ENCODE measurements at places on chromosomes 6 and 20.

DNA sequence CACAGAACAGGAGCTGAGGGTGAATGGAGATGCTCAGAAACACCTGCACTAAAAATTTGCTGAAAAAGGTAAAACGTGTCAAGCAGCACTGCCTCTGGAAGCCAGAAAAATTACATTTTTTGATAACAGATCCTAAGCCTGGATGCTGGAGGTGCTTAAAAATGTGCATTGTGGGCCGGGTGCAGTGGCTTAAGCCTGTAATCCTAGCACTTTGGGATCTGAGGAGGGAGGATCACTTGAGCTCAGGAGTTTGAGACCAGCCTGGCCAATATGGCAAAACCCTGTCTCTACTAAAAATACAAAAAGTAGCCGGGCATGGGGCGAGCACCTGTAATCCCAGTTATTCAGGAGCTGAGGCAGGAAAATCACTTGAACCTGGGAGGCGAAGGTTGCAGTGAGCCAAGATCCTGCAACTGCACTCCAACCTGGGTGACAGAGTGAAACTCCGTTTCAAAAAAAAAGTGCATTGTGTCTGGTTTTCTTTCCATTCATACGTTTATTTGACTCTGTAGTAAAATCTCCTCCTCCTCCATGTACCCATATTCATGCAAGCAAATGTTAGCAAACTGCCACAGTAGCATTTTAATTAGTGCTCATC lies 587 bp upstream of the BTN3A1 start:
- no peak for DNase-seq

- DNase-seq: no peak
Measured at GRCh38 chr6:29943053-29943966, 978 bp downstream of the HLA-A start.

DNA sequence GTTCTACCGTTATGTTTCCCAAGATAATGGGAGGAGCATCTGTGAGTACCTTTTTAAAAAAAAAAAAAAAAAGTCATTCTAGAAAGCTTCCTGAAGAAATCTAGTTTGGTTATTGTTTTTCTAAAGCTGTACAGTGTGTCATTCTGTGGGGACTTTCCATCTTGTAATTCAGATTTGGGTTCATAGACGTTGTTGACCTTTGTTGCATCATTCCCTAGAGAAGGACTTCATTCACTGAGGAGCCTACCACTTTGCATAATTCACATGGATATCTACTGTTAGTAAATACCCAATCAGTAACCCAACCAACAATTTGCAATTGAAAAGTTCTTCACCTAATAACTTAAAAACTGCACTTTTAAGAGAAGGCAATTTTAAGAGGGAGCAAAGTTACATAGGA lies 60.1 kb downstream of the RPP40 start:
- no peak for DNase-seq

DNA sequence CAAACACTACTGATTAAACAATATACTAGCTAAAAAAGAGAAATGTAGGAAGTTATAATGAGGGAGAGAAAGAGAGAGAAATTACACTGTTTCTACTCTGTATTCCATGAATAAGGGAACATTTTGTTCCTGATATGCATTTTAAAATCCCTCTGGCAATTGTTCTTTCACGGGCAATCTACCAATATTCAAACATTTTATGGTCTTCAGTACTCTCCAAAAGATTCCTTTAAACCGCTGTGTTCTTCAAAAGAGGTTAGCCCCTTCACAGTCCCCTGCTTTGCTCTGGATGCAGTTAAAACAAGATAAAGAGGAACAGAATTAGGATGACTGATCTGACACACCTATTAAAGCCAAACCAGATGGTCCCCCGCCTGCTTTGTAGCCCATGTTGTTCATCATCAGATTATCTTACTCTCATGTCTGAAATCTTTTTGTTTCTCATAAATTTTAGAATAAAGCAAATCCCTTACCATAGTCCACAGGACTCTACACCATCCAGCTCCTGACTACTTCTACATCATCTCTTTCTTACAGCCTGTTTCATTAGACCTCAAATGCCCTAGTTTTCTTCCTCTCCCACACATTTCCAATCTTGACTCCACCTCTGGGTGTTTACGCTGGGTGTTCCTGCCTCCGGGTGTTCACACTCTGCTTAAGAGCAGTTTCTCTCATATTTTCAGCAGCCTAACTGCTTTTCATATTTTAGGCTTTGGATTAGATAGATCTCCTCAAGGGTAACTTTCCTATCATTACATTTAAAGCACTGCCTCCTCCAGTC lies 399.7 kb downstream of the COL12A1 start:
- DNase-seq: no peak

DNA sequence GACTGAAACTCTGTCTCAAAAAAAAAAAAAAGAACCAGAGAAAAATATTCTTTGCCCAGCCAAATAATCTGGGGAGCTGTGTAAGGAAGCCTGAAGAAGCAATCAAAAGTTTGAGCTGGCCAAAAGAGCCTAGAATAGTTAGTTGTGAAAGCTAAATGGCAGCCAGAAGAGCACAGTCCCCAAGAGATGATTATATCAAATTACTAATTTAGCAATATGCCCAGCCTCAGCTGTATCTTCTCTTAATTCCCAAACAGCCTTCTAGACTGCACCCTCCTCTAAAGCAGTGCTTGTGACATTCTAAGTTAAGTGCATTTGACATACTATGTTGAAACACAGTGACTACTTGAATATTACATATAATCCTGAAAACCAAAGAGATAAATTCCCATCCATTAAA lies 38.9 kb downstream of the CDK19 start:
- no peak for DNase-seq

GRCh38 chr6:151014404-151015100 lies 149.1 kb downstream of the MTHFD1L start:
- DNase-seq: peak; percentile 66

GRCh38 chr6:16397623-16398022 lies 159.2 kb downstream of the GMPR start:
- no peak for DNase-seq

DNA sequence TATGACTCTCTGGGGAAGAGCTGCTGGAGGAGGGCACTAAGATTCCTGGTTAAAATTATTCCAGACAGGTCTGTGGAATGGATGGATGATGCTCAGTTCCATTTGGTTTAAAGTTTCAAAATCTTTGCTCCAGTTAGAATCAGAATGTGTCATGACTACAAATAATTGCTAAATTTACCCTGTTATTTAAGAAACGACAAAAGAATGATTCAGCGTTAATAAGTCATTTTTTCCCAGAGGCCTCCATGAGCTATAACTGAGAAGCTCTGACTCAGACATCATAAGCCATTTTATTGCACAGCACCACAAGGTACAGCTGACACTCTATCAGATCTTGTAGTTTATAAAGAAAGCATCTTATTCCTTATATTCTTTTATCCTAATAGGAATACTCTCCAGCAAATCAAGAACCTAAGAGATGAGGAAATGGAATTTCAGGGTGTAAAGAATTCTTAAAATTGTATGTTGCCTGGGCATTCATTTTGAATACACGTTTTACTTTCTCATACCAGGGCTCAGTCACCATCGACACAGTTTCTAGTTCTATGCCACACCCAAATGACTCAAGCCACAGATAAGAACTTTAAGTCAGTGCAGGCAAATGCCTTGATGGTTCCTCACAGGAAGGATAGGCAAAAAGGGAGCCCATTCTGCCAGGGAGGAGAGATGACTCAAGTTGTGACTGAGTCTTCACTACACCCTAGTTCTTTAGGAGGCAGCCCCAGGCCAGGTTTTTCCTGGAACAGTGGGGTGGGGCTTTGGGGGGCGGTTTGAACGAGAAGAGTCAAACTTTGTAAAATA lies 636.0 kb downstream of the MMUT start:
- DNase-seq: no peak

DNA sequence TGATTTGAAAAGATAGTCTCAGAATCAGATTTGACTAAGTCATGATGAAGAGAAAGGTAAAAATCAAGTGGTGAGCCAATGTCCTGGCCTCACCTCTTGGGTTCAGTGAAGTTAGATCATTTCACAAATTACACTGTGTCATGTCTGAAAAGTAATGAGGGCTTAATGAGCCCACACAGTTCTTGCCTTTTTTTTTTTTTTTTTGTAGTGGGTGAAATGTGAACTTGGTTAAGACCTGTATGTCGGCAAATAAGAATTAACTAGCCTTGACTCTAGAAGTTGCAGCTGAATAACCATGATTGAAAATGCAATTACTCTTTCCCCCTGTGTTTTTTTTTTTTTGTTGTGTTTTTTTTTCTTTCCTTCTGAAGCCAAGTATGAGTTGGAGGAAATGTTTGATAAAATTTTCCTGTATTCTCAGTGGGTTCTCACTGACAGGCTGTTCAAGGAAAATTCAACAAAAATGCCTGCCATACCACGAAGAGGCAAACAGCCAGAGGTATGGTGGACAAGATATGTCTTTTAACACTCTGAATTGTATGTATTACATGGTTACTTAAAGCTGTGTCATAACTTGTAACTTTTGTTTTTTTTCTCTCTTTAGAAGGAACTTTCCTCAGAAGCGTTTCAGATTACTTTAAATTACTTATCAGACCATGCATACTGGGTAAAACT lies 135.2 kb upstream of the MLIP start:
- DNase-seq: no peak

GRCh38 chr6:3484192-3484591 lies 27.3 kb upstream of the SLC22A23 start:
- DNase-seq: no peak

DNA sequence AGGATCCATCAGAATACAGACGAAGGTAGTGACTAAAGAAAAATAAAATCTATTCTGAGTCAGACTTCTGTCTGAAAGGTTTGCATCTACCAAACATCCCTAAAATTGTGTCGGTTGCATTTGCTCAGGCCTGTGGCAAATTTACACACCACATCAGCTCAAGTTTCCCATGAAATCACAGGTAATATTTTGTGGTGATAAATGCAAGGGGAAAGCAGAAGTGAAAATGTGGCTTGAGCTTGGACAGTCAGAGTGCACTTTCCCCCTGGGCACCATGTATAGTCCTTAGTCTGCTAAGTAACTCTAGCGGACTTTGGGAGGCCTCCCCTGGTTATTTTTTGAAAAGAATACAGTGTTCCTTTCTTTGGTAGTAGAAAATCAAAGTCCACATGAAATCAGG lies 159.1 kb downstream of the PKHD1 start:
- DNase-seq: no peak

DNA sequence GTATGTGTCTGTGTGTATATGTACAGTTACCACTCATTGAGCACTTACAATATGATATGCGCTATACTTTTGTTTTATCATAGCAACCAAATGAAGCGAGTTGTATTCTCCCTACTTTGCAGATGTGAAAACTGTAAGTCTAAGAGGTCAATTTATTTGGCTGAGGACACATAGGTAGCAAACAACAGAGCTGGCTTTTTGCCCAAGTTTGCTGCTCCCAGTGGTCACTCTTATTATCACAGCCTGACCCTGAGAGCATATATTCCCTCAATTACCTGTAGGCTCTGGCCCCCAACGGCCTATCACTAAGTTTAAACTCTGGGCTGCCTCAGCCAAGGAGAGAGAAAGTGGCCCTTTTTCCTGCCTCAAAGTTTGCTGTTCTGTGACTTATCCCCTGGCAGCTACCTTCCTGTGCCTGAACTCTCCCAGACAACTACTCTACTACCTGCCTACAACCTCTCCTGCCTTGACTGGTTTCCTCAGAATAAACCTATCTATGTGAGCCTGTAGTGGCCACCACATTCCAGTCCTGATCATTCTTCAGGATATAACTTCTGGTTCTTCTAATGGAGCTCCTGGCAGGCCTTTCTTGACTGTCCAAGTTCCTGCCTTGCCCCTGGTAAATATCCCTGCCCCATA lies 221.8 kb downstream of the FRK start:
- peak; percentile 2 for DNase-seq

GRCh38 chr20:39897058-39897457 lies 792.0 kb downstream of the MAFB start:
- DNase-seq: no peak

- no peak for DNase-seq
Measured at GRCh38 chr6:2633736-2634135, 117.0 kb downstream of the MYLK4 start.

- DNase-seq: no peak
Measured at GRCh38 chr6:170257376-170257775, 33.5 kb downstream of the DLL1 start.

GRCh38 chr6:117272891-117273290 lies 7.5 kb downstream of the VGLL2 start:
- DNase-seq: no peak

DNA sequence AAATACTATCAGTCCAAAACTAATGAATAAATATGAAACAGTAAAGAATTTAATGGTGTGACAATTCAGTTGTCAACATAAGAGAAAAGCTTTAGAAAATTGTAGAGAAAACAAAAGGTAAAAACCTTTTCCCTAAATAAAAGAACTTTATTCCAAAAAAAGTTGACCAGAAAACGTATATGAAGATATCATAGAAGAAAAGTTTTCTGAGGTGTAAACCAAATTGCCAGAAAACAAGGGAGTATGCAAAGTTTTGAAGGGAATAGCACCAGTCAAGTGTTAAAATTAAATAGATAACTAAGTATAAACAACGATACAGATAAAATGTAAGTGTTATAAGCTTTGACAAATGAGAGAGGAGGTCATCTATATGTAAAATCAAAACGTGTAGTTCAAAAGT lies 104.9 kb downstream of the HIVEP1 start:
- DNase-seq: no peak

GRCh38 chr6:12012038-12012557 lies at the start of gene HIVEP1:
TSS of gene HIVEP1 (plus strand) at chr6:12012312. CDS start at chr6:12015629, 3,317 bp downstream.
- DNase-seq: peak; percentile 31

GRCh38 chr6:14912706-14913105 lies 333.2 kb upstream of the JARID2 start:
- no peak for DNase-seq

- DNase-seq: no peak
Measured at GRCh38 chr6:133767357-133767970, 121.4 kb upstream of the TCF21 start.

GRCh38 chr20:50416269-50417022 lies 93.7 kb upstream of the PTPN1 start:
- no peak for DNase-seq

- DNase-seq: no peak
Measured at GRCh38 chr6:161347125-161347524, 73.3 kb upstream of the AGPAT4 start.

DNA sequence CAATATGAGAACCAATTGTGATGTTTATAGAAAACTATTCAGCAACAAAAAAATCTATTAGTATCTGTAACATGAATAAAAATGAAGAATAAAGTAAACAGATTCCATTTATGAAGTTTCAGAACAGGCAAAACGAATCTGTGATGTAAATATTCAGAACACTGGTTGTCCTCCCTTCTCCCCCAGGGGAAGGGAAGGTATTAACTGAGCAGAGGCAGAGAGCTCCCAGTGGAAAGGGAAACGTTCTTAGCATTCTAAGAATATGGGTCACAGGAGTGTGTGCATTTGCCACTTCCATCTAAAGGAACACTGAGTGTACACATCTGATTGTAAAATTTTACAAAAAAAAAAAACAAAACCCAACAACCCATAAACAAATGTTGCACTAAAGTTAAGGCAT lies 23.1 kb downstream of the SPAG4 start:
- DNase-seq: no peak

DNA sequence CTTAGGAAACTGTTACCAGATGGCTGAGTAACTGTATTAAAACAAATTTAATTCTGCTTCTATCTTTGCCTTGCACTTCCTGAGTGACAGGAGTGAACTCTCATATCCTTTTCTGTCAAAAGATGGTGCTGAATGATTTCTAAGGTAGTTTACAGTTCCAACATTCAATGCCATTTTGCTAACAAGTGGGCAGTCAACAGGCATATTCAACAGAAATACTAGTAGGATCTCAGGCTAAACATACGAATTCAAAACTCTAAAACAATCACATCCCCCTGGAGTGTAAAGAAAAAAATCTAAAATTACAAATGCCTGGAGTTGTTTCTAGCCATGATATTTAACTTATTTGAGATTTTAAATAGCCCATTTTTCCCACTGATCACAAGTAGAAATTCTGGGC lies 6.7 kb downstream of the PSMB9 start:
- DNase-seq: no peak
